Suppressor macrophage (primary cell): ENCODE measurements at places on chromosomes 3 and 15.

DNA sequence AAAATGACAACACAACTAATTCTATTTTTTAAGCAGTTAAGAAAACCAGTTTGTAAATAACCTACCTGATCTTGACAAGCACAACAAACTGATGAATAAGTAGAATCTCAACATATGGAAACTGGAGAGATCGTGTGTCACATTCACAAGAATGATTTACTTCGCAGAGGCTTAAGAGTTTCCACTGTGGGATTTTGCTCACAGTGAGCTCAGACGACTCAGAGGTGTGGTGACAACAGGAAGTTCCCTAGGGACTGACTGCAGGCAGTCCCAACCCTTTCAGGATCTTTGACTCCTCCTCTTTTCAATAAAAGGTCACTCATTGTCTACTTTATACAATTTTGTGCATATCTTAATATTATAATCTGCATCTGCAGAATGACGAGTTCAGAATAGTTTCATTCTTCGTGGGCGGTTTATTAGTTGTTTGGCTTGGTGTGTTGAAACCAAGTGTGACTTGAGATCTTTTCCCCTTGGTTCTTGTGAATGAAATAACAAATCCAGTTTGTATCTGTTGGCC is at the start of gene LIPH:
TSS of gene LIPH (minus strand) at position 231 of the 520 bp plus-strand sequence. CDS start at position 114, 117 bp downstream.
- peak; percentile 13 for DNase-seq

DNA sequence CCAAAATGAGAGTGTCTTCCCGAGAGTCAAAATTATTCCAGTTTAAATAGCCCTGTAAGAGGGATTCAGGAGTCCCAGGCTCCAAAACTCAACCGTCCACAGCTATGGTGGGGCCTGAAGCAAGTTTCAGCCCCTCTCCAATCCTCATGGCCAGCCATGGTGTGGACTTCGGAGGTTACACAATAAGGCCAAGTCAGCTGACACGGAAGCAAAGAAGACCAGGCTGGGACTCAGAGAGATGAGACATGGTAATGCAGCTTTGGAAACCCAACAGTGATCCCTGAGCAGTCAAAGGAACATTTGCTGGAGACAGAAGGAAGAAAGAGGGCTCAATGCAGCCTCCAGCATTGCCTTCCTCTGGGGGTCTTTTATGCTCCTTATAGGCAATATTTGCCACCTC is 324.6 kb upstream of the TLE3 start:
- no peak for DNase-seq

GRCh38 chr15:74525309-74525708 is 15.7 kb upstream of the ARID3B start:
- DNase-seq: no peak

DNA sequence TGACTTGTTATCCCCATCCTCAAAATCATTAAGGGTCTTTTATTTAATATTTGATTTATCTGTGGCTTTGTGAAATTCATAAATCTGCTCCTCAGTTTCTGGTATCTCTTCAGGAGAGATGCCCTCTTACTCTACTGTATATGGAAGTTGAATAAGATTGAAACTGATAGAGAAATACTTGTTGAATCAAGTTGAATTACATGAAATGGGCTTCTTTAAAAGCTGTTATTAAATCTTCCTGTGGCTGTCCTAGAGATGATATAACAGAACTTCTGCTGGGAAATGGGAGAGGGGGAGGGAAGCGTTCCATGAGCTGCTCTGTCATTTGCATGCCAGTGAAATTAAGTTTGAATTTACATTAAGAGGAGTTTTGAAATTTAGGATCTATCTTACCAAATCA is 494.4 kb upstream of the TPRG1 start:
- DNase-seq: no peak

GRCh38 chr3:126755866-126756265 is 51.8 kb downstream of the CHCHD6 start:
- no peak for DNase-seq

GRCh38 chr15:41629883-41630282 is 30.3 kb upstream of the MGA start:
- no peak for DNase-seq

GRCh38 chr3:34140616-34141015 is 342.2 kb downstream of the PDCD6IP start:
- DNase-seq: peak; percentile 5

DNA sequence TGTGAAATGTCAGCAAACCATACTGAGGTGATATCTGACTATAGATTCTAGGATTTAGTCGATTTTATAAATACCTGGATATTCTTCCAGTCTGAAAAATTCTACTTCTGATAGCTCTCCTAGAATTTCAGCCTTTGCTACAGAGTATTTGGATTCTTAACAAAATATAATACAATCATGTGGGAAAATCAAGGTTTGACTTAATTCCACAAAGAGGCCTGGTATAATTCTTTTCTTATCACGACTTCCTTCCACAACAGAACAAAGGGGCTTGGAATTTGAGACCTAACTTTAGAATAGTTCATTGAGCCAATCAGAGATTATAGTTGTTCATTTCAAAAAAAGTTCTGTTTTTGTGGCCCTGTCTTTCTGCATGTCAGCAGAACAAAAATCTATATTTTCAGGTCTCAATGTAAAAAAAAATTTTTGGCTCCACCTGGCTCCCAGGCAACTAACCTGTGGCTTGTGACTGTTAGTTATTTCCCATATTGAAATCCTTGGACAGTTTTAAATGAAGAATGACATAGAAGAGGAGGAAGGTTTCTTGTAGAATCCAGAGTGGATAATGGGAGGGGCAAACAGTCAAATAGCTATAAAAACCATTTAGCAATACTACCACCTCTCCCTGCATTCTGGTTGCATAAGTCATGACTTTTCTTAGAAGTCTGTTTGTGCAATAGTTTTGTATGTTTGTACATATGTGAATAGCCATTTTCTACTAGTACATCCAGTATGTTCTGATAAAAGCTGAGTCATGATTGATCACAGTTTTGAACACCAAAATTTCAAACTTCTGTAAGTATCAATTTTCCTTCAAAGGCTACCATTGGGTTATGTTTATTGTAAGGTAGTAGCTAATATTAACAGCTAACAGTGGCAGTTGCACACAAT is 4.0 kb downstream of the TM4SF1 start:
- peak; percentile 76 for DNase-seq

GRCh38 chr15:31169558-31169957 is 68.0 kb upstream of the TRPM1 start:
- no peak for DNase-seq

- DNase-seq: no peak
Measured at GRCh38 chr15:75545064-75545463, 34.1 kb downstream of the PTPN9 start.

- no peak for DNase-seq
Measured at GRCh38 chr15:73946795-73947370, 20.6 kb downstream of the LOXL1 start.

- DNase-seq: no peak
Measured at GRCh38 chr3:169508426-169508825, 155.1 kb downstream of the MECOM start.

- DNase-seq: peak; percentile 7
Measured at GRCh38 chr15:92391640-92392039, 2.0 kb upstream of the ST8SIA2 start.

DNA sequence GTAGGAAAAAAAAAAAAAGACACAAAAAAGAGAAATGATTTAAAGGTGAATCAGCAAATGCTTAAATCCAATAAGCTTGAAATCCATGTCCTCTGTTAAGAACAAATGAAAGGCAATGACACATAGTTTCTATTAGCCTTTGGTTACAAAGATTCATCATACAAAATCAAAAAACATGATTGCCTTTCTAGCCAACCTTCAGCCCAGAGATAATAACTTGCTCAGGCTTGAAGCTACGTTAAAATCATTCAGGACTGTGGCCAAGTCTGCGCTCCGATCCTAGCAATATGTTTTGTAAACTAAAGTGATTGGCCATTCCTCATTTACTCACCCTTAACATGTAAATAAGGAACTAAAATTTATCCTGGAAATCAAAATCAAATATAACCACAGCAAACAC is 556.7 kb downstream of the FGF12 start:
- no peak for DNase-seq

- no peak for DNase-seq
Measured at GRCh38 chr15:60172143-60172542, 168.0 kb downstream of the FOXB1 start.

DNA sequence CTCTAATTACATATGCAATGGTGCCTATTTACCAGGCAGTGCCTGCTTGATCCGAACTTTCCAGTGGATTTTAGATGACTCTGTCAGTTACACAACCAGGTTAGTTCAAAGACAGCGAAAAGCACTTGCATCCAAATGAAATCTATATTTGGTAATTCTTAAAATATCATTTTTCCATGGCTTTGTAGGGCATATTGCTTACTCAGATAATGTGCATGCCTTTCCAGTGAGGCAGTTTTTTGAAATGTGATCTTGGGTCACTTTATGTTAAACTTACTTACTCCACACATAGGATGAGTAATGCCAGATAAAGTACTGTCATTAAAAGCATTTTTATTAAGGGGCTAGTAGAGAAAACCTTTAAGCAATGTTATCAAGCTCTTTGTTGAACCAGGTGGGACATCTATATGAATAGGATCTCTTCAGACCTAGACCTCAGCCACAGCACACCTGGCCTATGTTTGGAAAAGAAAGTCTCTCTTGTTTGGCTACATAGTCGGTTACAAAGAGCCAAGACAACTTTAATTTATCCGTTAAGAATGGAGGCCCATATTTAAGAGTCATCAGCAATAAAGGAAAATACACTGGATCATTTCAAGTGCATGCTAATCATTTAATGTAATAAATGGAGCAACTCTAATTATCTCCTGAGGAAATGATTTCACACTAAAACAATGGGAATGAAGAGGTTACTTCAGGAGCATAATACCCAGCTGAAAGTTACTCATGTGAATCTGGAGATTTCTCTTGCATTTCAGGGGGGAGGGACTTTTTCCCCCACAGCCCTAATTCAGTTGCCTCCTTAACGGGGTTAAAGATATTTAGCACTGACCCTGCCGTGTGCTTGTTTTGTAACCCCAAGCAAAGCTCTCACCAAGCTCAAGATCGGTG is 56.3 kb upstream of the TMCO5A start:
- DNase-seq: no peak

- DNase-seq: no peak
Measured at GRCh38 chr3:194836661-194837060, 151.0 kb downstream of the FAM43A start.

DNA sequence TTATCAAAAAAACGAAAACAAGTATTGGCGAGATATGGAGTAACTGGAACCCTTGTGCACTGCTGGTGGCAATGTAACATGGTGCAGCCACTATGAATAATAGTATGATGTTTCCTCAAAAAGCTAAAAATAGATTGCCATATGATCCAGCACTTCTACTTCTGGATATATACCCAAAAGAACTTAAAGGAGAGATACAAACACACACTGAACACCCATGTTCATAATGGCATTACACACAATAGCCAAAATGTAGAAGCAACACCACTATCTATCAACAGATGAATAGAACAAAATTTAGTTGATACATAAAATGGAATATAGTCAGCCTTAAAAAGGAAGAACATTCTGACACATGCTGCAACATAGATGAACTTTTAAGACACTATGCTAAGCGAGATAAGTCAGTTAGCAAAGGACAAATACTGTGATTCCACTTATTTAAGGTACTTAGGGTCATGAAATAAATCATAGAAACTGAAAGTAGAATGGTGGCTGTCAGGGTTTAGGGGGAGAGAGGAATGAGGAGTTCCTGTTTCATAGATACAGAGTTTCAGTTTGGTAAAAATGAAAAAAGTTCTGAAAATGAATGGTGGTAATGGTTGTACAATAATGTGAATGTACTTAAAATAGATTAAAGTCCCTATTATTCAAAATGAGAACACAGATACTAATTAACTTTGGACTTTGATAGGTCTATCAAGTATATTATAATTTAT is 59.4 kb upstream of the IMPG2 start:
- peak; percentile 63 for DNase-seq

DNA sequence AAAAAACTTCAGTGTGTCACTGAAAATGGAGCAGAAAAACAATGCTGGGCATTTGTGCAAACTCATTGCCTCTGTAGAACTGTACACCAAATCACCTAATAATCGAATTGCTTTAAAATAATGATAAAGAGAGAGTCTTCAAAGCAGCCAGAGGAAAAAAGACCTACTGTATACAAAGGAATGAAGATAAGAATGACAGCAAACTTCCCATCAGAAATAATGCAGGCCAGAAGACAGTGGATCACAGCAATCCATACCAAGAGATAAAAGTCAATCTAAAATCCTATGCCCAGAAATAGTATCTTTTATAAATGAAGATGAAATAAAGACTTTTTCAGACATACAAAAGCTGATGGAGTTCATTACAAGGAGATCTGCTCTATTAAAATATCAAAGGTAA is 134.7 kb upstream of the VEPH1 start:
- no peak for DNase-seq

GRCh38 chr3:30751610-30752299 is 142.7 kb downstream of the GADL1 start:
- DNase-seq: peak; percentile 65
